Activated CD8-positive, alpha-beta memory T cell treated with anti-CD3 and anti-CD28 coated beads for 1 hour (primary cell): ENCODE measurements at places on chromosomes 1 and 21.

DNA sequence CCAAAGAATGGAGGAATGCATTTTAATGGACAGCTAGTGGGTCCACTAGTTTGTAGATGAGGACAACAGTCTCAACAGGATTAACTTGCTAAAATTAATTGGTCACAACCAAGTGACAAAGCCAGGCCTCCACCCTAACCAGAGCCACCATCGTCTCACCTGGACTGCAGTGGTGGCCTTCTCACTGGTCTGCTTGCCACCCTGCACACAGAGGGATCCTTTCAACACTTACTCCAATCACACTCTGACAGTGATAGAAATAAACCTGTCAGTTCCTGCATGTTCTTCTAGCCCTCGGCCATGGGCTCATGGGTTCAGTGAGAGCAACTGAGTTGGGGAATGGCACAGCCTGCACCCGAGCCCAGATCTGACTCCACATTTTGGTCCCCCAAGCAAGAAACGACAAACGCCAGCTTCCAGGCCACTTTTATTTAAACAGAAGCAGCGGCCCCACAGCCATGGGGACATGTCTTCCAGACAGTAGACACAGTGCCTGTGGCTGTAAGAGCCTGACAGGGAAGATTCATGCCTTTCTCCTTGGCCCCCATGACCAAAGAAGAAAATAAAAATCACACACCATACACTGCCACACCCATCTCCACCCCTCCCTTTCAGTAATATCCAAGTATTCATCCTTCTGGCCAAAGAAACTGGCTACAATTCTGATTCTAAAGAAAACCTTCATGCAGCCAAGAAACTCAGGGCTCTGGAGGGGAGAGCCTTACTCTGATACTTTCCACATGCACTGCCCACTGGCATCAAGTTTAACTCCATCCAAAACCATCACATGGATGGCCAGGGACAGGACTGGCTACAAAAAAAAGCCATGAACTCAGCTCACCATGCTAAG is 37.6 kb downstream of the DHCR24 start:
- no peak for DNase-seq

GRCh38 chr1:160907976-160908375 is 23.0 kb upstream of the ITLN1 start:
- no peak for DNase-seq

GRCh38 chr21:45270306-45270821 is 17.3 kb downstream of the POFUT2 start:
- no peak for DNase-seq

GRCh38 chr1:63662841-63663240 is 69.6 kb downstream of the PGM1 start:
- no peak for DNase-seq

GRCh38 chr1:235835226-235835625 is 31.5 kb downstream of the LYST start:
- DNase-seq = no peak

DNA sequence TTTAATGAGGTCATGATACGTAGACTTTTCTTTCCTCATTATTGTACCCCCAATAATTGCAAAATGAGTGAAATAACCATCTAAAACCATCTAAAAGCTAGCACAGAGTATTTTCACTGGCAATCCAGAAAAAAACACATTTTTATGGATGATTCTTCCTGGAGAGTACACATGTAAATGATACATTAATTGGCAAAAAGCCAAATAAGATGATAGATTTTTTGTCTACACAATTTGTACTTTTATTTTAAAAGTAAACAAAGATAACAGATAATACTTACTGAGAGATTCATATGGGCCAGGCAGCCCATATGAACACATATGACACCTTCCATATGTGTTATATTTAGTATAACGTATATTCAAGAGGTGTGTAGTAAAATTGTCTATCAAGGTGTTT is 2.5 kb upstream of the KRTAP19-7 start:
- DNase-seq = no peak

- no peak for DNase-seq
These were observed 25.6 kb upstream of the VAV3 start for GRCh38 chr1:107990606-107991005.

GRCh38 chr1:10724948-10725847 is 71.2 kb downstream of the CASZ1 start:
- no peak for DNase-seq

DNA sequence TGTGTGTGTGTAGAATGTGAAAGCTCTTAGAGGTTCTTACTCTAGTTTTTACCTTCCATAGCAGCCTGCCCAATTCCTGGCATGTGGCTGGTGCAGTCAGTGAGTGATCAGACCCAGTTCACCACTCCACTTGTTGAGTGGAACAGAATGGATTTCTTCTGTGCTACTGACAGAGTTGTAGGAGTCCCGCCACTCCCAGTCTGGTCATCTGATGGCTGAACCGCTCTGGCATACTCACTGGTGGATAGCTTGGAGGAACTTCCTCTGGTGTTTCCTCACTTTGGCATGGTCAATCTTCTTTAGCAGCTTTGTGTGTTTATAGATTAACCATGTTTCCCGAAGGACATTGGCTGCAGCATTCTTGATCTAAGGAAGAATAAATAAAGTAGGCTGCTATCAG is 106.7 kb upstream of the ADAR start:
- DNase-seq = no peak

GRCh38 chr1:95615421-95615820 is 381.4 kb downstream of the RWDD3 start:
- DNase-seq = no peak

- no peak for DNase-seq
These were observed 46.5 kb downstream of the TP73 start for GRCh38 chr1:3698660-3699408.

DNA sequence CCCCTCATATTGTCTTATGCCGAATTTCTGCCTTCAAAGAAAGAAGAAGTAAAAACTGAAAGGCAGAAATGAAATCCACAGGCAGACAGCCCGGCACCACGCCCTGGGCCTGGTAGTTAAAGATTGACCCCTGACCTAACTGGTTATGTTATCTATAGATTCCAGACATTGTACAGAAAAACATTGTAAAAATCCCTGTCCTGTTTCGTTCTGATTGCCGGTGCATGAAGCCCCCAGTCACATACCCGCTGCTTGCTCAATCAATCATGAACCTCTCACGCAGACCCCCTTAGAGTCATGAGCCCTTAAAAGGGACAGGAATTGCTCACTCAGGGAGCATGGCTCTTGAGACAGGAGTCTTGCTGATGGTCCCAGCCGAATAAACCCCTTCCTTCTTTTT is 49.3 kb downstream of the JMJD4 start:
- DNase-seq = no peak

DNA sequence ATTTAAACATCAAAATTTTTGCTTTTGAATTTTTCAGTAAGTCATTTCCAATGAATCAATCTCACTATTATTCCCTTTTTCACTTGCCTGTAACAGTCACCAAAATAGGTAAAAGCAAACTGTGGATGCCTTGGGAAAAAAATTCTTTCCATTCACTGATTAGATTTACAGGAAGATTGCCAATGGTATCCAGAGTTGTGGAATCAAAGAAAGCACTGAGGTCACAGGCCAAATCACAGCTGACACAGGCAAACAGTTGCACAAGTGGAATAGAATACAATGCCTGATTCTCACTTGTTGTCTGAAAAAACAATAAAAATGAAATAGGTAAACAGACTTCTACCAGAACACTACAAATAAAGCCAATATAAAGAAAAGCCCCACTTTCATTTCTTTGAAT is 48.4 kb downstream of the LTN1 start:
- DNase-seq = no peak

DNA sequence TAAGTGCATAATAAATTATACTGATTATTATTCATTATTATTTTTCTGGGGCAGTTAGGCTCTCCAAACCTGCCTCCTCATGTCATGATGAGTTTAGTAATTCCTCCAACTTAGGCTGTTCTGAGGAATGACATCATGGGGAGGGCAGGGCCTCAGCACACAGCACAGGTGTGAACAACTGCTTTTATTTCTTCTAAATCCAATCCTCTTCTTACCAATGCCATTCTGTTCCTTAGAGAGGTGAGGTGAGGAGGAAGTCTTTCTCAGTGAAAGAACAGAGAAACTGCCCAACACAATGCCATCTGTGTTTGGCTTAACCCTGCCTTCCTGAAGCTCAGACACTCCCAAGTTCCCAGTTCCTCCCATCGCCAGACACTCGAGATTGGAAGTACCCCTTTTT is 45.4 kb upstream of the WASF2 start:
- DNase-seq = no peak

- no peak for DNase-seq
These were observed 269.4 kb downstream of the LRRC7 start for GRCh38 chr1:69836971-69837636.

- DNase-seq = no peak
These were observed 69.2 kb upstream of the RGS2 start for GRCh38 chr1:192739476-192740184.

GRCh38 chr1:54791880-54792522 is 9.1 kb downstream of the TTC22 start:
- DNase-seq = no peak

GRCh38 chr1:177952691-177953090 is 17.2 kb downstream of the SEC16B start:
- DNase-seq = no peak

- no peak for DNase-seq
These were observed 52.7 kb downstream of the MIGA1 start for GRCh38 chr1:77831976-77832711.

- DNase-seq = no peak
These were observed 5.4 kb upstream of the KDM4A start for GRCh38 chr1:43644558-43644957.

DNA sequence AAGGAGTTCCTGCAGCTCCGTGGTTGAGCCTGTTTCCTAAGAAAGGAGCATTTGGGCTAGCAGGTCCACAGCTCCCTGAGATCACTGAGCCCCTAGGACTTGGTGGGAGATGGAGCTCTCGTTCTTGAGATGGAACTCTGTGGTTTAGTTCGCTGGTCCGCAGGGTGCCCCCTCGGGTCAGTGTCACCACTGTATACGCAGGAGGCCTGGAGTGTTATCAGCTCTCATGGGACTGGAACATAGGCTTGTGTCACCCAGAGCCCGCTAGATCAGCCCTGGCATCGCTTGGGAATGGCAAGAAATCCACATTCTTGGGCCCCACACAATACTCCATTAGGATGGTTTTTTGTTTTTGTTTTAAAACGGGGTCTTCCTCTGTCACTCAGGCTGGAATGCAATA is 3.6 kb downstream of the SNAP47 start:
- no peak for DNase-seq

DNA sequence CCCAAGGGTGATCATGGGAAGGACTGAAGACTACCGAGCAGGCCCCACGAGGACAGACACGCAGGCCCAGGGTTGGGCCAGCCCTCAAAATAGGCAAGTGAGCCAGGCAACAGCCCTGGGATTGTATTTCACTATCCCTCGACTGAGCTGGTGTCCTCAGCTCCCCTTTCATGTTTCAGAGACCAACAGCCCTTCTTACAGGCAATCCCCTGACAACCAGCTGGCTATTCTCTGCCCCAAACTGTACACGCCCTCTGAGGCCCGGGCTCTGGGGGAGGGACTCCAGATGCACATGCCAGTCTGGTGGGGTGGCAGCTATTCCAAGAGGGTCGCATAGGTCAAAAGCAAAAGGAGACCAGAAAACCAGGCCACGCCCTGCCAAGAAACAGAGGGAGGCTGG is 243.0 kb downstream of the TOMM20 start:
- DNase-seq = no peak

DNA sequence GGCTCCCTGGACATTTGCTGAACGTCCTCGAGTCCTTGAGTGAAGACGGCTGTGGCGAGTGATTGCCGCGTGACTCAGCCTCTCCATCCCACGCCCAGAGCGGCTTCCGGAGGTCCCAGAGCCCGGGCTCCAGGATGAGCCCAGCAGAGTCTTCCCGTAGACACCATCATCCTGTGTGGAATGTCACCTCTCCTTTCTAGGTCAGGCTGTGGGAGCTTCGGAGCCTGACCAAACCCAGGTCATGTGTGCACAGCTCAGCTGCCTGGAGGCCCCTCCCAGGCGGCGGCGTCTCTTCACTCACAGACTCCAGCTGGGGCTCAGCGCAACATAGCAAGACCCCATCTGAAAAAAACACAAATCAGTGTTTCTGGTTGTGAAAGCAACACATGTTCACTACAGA is 38.2 kb downstream of the PRKCZ start:
- DNase-seq = no peak

DNA sequence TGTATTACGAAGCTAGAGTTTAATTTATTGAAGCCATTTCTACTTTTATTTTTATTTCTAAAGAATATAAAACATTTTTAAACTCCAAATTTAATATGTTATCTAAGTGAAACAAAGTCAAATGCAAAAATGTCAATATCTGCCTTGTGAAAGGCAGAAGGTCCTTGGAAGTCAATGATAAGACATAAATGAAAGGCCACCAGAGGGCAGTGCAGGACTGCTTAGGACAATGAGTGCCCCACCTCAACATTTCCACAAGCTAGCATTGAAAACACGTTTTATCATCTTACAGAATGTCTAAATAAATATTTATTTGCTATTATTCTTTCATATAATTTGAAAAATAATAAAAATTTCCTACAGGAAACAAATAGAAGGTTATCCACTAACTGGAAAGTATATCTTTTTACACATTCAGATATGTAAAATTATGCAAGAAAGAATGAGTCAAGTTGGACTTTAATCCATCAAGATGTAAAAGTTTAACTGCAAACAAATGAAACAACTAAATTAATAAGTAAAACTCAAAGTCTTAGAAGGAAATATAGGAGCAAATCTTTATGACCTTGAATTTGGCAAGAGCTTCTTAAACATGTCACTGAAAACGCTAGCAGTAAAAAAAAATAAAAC is 140.1 kb upstream of the FMN2 start:
- peak; percentile 13 for DNase-seq

DNA sequence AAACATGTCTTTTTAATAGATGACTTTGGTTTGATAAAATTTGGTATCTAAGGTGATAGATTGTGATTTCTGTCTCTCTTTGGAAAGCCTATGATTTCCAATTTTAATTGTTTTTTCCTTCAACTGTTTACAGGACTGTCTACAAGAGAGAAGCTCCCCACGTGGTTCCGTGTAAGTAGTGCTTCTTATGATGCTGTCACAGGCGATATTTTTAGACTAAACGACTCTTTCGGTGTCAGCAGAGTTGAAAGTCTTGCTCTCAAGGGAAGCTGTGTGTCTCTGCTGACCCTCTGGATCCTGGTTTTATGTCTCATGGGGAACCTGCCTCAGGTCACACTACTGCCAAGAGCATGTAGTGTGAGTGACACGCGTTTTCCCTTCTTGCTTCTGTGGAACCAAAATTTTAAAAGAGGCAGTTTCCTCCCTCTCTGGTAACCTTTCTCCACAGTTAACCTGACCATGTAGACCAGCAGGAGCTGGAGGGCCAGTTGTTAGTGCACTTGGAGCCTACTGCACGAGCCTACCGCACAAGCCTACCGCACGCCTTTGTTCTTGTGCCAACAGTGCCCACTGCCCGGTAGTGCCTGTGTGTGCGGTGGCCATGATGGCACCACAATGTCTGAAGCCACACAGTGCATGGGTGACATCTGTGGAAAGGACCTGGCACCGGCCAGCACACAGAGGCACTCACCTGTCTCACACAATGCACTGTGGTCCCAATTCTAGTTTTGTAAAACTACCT is 91.9 kb downstream of the PCBP3 start:
- DNase-seq = no peak

GRCh38 chr21:45836694-45837670 is 144.6 kb upstream of the COL6A1 start:
- DNase-seq = no peak

- DNase-seq = no peak
These were observed 104.9 kb downstream of the BCAR3 start for GRCh38 chr1:93576746-93577145.
